NCI-H187 (cell line): ENCODE measurements at places on chromosomes 11 and 22.
A peak's percentile ranks its signal among the peaks of the same experiment; 100 is the strongest.

- no peak for DNase-seq
Measured at GRCh38 chr22:48821727-48822126, 1005.9 kb downstream of the BRD1 start.

- DNase-seq, result no peak
Measured at GRCh38 chr11:65116370-65117205, 913 bp downstream of the ZNHIT2 start.

GRCh38 chr11:40683010-40683409 is 776.4 kb downstream of the LRRC4C start:
- no peak for DNase-seq

DNA sequence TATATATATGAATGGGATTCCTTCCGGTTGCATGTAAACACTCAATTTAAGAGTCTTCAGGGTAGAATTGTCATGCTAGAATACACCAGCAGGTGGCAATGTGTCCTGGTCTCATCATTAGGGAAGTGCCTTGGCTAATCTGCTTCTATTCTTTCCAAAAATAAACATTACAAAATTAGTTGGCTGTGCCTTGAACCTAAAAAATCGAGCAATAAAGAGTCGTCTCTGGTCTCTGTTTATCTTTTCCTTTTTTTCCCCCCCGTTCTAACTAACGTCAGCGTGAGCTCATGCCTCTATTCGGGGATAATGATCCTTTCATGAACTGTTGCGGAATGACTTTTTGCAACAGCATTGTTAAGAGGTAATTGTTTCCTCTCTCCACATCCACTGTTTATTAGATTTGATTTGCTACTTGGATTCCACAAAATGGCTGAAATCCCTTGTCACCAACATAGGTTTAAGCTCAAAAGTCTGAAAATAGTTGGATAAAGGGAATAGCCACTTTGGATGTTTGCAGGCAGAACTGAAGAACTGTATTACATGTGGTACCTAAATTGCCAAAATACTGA is 1.2 kb upstream of the ARHGEF12 start:
- peak; percentile 38 for DNase-seq

GRCh38 chr22:22884888-22885840 is 2.5 kb upstream of the IGLL5 start:
- no peak for DNase-seq

DNA sequence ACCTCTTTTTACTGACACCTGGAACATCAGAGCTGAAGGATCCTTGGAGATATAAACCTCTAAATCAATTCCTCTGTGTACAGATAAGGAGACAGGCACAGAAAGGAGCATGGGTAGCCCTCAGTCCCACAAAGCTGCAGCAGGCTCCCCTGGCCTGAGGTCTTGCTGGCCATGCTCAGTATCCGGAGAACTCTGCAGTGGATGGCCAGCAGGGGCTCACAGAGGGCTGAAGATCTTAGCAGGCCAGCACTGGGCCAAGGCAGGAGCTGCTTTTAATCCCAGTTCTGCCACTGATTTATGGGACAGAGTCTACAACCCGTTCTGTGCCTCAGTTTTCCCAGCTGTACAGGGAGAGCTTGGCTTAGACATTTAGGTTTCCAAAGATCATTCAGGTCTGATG is 52.6 kb upstream of the LRRC32 start:
- DNase-seq, result no peak

DNA sequence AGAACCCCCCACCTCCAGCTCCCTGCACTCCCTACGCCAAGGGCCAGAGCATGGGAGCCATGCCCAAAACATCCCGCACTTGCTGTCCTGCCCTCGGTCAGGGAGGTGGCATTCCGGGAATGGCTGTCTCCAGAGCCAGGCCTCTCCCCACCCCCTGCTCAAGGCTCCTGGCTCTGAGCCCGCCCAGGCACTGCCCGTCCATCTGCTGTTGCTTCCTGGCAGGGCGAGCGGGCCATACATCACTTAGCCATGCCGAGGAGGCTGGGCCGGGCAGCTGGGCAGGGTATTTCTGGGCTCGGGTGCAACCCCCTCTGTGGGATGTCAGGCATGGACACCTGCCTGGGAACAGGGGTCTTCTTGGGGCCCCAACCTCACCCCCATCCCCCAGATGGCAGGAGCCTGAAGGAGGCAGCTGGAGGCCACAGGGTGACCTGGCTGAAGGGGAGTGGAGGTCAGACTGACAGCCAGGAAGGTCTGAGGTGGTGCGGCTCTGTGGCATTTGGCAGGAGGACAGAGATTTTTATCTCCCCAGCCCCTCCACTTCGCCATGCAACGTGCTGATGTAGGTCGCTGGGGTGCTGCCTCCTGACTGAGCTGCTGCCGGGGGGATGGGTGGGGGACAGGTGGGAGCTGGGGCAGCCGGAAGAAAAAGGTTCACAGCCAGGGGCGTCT is 8.7 kb upstream of the CABP7 start:
- no peak for DNase-seq

GRCh38 chr11:17613428-17613962 is 66.4 kb downstream of the OTOG start:
- DNase-seq, result no peak

DNA sequence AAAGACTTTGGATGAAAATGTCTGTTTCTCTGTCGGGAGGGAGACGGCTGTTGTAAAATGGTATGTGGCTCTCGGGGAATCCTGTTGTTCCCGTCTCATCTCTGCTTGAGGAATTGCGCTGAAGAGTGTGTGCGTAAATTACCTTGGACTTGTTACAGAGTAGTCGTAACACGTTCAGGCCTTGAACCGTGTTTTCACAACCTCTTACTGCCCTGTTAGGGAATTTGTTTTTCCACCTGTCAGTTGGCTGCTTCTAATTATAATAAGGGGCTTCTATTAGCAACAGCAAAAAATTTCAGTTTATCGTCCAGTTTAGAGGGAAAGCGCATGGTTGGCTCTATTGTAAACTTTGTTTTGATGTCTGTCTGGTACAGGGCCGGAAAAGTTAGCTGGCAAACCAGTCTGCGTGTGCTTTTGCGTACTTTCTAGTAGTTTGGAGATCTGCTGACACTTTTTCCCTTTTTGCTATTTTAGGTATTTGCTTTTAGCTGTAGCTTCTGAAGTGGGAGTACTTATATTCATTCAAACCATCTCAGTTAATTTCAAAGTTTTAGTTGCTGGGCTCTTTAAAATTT is 1.5 kb downstream of the HIPK3 start:
- DNase-seq, result peak; percentile 85

DNA sequence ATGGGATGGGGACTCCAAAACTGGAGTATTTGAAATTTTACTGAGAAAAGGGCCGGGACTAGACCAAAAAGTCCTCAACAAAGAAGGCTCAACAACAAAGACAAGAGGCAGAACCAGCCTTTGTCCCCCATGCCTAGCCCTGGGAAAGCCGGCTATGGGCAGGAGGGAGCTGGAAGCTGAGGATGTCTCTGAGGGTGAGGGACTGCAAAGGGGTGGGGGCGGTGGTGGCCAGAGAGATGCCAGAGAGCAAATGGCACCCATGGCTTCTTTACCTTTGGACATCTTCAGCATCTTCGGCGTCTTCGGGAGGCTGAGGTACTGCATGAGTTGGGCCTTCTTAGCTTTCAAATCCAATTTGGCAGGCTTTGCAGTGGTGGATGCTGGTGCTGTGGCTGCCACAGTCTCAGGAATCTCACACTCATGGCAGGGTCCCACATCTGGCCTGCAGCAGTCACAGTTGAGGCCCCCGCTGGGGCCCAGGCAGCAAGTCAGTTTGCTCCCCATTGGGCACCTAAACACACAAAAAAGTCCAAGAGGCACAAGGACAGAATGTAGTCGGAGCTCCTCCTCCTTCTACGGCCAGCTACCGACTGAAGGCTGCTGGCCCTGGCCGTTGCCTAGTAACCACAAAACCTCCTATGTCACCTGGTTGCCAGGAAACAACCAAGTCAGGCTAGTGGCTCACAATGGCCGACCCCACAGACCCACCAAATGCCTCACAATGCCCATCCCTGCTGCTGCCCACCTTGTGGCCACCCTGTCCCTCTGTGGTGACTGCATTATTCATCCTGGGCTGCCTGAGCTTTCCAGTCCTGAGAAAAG is at the start of gene C22orf42:
Gene C22orf42 (minus strand): TSS at position 592 of the 822 bp plus-strand sequence. CDS start 88 bp downstream, at position 504.
- no peak for DNase-seq
